ENCODE measurements at places on chromosomes 12 and 14.

GRCh38 chr12:132575661-132576060 is 34.7 kb downstream of the LRCOL1 start:
- DNase-seq, result no peak

DNA sequence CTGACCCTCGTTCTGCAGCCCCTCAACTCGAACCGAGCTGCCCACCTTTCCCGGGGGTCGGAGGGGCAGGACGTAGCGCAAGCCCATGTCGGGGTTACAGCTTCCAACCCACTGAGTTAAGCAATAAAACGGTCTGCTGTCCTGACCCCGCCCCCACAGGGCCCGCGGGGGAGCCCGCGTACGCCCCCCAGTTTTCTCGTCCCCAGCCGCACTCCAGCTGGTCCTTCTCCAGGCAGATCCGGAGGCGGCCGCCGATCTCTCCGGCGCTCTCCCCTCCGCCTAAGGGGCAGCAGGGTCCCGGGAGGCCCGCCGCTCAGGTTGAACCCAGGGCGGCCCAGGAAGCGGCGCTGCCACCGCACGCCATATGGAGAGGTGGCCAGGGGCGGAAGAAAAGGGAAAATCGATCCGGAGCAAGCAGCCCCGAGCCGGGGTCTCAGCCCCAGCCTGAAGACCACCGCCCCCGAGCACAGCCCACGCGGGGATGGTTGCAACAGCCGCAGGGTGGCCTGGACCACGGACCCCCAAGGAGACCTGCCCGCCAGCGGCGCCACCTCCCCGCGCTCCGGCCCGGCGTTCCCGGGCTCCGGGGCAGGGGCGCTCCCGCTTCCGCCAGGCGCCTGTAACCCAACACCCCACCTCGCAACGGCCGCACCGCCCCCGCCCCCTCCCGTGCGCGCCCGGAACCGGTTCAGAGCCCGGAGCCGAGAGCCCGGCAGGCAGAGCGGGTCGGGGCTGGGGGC is 760 bp downstream of the ACTN1 start:
- peak; percentile 64 for DNase-seq

DNA sequence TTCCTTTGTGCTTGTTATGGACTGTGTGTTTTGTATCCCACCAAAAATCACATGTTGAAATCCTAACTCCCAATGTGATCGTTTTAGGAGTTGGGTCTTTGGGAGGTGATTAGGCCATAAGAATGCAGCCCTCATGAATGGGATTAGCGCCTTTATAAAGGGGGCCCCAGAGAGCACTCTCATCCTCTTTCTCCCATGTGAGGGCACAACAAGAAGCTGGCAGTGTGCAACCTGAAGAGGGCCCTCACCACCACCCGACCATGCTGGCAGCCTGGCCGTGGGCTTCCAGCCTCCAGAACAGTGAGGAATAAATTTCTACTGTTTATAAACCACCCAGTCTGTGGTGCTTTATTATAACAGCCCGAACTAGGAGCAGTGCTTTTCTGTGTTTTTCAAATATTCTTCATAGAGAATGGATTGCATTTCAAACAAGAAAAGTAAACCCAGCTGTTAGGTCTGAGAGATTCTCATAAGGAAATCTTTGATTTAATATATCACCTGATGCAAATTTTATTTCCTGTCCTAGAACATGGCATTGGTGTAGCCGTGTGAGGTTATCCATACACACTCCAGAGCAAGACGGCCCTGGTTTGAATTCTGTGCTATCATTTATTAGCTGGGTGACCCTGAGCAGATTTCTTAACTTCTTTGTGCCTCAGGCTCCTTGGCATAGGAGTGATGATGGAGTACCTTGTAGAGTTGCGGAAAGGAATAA is 27.8 kb downstream of the HSPB8 start:
- DNase-seq, result no peak

DNA sequence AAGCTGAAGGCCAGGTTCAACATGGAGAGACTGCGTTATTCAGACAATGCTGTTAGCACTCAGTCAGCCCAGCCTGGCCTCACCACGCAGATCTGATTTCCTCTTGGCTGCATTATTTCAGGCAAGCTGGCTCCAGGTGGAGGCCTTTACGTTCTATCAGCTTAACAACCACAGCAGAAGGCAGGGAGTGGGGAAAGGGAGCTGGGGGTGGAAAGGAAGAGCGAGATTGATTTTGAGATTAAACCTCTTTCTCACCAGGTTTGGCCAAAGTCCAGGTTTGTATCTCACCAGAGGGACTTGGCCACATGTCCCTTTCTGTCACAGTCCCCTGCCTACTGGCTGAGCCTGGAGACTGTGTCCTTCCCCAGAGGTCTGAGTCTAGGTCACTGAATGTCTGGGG is 543.7 kb upstream of the TMEM132C start:
- DNase-seq, result no peak

- no peak for DNase-seq
Observed at GRCh38 chr12:72865921-72866320, 593.8 kb downstream of the TRHDE start.

- no peak for DNase-seq
Observed at GRCh38 chr14:26527095-26527494, 70.7 kb downstream of the NOVA1 start.

DNA sequence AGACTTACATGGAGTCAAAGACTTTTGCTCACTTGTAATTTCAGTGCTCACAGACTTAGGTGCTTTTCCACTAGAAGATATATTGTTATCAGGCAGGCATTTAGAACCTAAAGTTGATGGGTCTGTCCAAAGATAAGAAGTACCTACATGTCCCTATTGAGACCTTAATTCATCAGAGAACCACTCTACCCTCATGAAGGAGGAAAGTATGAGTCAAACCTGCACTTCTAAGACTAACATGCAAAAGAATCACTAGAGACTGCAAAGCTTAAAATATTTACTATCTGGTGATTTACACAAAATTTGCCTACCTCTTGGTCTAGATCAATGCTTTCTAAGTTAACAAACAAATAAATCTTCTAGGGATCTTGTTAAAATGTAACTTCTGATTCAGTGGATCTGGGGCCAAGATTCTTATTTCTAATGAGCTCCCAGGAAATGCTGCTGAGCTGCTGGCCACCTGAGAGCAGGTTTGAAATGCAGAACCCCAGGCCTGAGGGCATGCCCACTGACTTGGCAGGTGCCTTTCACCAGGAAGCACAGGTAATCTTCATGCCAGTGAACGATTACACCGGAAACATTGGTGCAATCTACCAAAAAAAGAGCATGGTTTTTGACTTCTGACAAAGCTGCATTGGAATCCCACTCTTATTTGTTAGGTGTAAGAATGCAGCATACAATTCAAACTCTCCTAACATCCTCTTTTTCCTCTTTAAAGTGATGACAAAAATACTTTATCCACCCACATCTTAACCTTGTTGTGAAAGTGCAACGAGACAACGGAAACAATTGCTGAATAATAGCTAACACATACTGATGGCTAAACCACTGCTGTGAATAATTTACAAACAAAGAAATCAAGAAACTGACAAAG is 214.2 kb downstream of the ADAMTS20 start:
- DNase-seq, result peak; percentile 23

- no peak for DNase-seq
Observed at GRCh38 chr12:111148005-111148404, 220.9 kb downstream of the PHETA1 start.

DNA sequence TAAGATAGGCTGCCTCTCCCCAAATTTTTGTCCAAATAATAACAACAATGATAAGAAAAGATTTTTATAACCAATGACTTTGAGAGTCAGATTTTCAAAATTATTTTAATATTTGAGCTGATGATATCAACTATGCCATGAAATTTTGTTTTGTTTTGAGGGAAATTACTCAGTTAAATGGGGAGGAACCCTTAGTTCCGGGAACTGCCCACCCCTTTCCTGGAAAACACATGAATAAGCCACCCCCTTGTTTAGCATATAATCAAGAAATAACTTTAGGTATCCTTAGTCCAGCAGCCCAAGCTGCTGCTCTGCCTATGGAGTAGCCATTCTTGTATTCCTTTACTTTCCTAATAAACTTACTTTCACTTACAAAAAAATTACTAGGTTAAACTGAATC is 61.4 kb downstream of the HMGA2 start:
- DNase-seq, result no peak

DNA sequence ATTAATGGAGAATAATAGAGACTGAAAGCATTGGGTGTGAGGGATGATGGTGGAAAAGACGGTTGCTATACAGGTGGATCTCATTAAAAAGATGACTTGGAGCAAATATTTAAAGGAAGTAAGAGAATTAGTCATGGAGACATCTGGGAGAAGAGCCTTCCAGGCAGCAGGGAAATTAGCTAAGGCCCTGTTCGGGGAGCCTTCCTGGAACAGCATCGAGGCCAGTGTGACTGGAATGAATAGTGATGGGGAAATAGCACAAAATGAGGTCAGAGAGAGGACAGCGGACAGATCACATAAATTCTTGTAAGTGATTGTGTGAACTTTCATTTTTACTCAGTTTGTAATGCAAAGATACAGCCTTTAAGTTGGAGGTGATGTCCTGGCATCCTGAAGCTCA is 842.3 kb downstream of the SLC6A15 start:
- peak; percentile 91 for DNase-seq

DNA sequence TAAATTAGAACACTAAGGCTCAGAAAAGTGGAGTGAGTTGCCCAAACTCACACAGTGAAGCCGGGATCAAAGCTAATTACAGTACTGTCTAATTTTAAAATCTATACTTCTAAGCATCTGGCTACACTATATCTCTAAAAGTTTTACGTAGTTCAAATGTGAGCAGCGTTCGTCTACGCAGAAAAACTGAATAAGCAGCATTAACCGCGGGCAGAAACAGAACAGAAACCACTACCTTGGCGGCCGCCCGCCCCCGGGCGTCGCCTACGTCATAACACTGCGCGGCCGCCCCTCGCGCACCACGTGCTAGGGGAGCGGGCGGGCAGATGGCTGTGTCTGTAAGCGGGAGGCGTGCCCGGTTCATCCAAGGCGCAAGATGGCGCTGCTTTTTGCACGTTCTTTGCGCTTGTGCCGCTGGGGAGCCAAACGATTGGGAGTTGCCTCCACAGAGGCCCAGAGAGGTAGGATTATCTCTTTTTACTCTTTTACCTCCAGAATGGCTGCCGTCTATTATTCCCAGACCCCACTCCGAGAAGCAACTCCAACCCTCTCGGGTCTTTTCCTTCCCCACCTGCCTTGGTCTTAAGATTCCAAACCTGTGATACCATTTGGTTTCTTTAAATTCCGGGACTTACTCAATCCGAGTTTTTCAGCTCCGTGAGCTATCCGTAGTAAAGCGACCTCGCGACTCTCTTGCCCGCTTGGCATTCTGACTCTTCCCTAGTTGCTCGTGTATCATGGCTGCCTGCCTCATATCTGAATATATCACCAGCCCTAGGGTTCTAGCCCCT is at the start of gene SPRYD4:
SPRYD4 (plus strand) TSS at position 363 of the 791 bp plus-strand sequence; CDS start at position 377, 14 bp downstream.
- DNase-seq, result peak; percentile 95

All from choroid plexus epithelial cell (primary cell).